ENCODE measurements at places on chromosomes 12 and 14.

- no peak for DNase-seq
These were observed 741.7 kb downstream of the VRK1 start for GRCh38 chr14:97538749-97539410.

GRCh38 chr14:99246536-99247097 is 25.4 kb downstream of the BCL11B start:
- no peak for DNase-seq

DNA sequence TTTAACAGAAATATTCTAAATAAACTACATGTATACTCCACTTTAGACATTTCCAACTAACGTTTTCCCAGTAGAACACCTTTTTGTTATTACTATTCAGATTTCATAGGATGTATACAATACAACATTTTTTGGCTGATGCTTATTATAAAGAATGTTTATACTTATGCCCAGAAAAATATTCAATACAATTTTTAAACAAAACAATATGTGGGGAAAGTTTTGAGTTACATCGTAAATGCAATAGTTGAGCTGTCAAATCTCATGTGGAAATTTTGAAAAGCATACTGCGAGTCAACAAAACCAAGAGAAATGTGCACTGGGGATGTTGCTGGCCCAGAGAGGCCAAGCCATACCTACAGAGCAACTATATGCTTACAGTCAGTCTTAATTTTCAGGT is 18.2 kb upstream of the MON2 start:
- no peak for DNase-seq

GRCh38 chr12:126627596-126627995 is 1562.4 kb downstream of the AACS start:
- DNase-seq, result no peak

GRCh38 chr14:33527023-33527634 is 423.7 kb downstream of the EGLN3 start:
- no peak for DNase-seq

DNA sequence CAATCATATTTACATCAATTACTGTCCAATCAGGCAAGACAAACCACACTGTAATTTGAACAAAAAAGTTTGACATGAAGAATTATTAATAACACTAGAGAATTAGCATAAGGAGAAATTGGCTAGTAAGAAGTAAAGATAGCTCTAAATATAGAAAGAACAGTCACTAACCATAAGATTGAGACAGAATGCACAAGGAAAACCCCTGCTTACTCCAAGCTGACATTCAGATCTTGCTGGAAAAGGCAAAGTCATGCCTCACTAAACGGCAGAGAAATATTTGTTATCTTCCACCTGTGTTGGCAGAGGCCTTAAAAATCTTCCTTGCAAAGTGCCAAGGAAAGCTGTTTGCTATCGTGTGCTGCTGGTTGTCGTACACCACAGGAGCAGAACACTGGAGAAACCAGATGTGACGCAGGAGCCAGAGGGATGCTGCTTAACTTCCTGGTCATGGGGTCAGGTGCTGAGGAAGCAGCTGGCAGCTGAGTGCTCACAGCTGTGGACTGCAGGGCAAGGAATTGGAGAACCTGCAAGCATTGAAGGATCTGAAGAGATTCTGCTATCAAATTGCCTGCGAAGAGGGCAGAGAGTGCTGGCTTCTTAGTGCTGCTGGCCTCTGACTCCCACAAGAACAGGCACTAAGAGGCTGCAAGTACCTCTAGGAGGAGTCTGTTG is 1323.3 kb downstream of the LRFN5 start:
- DNase-seq, result peak; percentile 3

GRCh38 chr12:65510007-65510406 is 231.5 kb downstream of the MSRB3 start:
- DNase-seq, result no peak

DNA sequence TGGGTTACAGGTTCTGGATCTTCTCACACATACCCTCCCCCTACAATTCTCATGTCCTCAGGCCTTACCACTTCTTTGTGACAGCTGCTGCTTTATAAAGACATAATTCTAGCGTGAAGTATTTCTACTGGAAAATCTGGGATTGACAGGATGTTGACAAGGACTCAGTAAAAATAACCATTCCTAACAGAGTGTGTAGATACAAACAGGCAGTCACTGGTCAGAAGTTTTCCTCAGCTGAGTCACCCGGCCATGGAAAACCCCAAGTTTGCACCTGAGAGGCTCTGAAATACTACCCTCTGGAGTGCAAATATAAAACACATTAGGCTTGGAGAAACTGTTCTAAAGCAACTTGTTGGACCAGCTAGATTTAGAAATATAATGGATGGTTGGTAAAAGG is 54.4 kb downstream of the SPPL3 start:
- DNase-seq, result peak; percentile 71

DNA sequence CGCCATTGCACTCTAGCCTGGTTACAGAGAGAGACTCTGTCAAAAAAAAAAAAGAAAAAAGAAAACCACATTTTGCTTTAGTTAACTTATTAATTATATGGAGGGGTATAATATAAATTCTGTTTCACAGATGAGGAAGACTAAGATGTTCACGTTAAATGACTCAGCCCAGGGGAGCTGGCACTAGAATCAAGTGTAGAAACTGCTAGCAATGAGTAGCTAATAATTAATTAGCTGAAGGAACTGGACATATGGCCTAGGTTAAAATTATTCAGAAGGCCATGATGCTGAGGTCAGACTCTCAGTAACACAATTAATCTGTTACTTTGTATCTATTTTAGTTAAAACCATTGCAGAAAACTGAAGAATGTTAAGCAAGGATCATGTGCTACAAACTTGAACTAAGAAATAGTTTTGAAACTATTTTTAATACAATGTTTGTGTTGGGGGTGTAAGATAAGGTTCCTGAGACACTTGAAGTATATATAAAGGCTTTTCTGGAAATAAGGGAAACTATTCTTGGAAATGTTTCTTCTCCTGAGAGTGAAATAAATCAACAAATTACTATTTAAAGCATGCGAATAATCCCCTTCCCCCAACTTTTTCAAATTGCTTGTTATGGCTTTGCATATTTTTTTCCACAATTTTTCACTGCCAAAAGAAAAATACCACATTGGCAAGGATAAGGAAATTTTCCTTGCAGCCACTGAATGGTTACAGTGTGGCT is 589.3 kb downstream of the SOX5 start:
- DNase-seq, result no peak

DNA sequence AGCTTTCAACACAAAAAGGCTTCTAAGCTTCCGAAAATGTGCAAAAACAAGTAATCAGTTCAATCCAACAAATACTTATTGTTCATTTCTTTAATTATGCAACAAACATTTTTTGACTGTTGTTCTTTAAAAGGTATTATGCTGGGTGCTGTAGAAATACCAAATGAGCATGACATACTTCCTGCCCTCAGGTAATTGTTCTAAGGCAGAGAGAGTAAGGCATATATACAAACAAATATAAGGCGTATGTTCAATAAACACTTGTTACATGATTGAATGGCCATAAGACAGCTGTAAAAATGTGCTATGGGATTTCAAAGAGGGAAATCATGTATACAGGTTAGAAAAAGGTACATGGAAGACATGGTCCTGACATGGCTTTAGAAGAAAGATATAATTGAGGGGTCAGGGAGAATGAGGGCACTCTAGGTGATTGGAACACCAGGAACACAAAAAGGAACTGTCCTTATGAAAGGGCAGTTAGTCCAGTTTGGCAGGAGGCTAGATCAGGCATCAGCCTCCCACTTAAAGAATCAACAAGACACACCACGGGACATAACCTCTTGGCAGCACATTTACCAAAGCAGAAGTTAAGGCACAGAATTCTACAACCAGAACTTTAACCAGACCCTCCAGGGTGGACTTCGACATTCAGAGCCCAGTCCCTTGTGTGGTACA is 135.8 kb upstream of the SCAF11 start:
- DNase-seq, result no peak

DNA sequence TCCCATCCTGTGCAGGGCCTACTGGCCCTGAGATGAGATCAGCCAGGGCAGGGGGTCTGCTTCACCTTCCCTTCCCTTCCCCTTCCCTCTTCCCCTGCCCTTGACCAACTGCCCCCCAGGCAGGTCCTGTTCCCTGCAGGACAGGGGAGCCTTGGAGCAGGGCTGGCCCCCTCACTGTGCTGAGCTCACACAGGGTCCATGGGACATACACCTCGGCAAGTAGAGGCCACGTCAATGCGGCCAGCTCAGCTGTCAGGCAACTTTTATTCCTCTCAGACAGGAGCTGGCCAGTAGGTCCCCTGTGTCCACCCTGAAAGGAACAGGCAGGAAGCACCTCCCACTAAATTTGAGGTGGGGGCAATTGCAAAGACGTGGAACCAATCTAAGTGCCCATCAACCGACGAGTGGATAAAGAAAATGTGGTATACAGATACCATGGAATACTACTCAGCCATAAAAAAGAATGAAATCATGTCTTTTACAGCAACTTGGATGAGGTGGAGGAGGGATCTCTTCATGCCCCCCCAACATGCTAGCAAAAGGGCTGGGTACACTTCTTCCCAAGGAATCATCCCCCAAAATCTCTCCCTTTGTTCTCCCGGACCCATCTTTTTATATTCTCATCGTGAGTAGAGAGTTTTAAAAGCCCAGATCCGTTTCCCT is 148.7 kb downstream of the BCL11B start:
- no peak for DNase-seq

DNA sequence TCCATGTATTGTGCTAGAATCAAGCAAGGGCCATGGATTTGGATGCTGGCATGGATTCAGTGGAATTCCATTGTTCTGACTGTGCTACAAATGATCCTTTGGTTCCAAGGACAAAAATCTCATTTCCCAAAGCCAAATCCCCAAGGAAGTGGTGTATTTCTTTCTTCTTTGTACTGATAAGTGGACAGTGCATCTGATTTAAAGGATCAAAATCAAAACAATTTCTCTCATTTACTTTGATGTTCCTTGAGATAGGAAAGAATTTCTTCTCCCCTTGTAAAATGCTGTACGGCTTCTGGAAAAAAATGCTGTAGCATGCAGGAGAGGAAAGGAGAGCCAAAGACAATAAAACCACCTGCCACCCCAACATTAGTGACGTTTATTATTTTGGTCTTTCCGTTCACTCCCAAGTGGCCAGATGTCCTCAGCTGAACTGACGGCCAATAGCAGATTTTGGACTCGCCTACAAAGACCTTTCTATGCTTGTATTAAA is 185.7 kb downstream of the PRKD1 start:
- DNase-seq, result peak; percentile 81

DNA sequence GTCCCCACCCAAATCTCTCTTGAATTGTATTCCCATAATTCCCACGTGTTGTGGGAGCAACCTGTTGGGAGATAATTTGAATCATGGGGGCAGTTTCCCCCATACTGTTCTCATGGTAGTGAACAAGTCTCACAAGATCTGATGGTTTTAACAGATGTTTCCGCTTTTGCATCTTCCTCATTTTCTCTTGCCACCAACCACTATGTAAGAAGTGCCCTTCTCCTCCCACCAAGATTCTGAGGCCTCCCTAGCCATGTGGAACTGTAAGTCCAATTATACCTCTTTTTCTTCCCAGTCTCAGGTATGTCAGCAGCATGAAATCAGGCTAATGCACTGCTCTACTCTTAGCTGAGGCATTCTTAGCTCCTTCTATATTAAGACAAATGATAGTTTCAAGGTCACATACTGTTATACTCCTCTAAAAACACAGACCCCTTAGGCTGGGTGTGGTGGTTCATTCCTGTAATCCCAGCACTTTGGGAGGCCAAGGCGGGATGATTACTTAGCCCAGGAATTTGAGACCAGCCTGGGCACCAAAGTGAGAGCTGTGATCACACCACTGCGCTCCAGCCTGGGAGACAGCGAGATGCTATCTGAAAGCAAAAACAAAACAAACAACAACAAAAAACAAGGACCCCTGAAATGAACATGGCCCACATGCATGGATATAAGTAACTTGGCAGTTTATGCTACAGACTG is 3.6 kb downstream of the SCAF11 start:
- DNase-seq, result no peak

DNA sequence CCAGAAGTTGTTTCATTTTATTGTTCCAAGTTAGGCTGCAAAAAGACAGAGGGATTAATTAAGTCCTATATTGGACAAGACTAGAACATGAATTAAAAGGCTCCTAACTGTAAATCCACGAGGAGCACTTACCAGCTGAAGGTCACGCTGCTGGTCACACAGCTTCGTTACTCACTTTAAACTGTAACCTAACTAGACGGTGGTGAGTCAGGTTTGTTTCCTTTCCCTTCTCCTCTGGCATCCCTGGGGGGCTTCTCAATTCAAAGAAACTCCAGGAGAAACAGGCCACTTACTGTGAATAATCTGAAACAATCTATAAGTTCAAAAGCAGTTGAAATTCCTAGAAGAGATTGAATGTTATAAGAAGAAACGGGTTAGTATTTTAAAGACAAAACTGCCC is 331.4 kb downstream of the BCAT1 start:
- peak; percentile 81 for DNase-seq

- DNase-seq, result peak; percentile 31
These were observed 10.0 kb downstream of the LHX5 start for GRCh38 chr12:113461666-113462065.

- no peak for DNase-seq
These were observed 9.7 kb upstream of the PPP1R12A start for GRCh38 chr12:79944565-79944964.

DNA sequence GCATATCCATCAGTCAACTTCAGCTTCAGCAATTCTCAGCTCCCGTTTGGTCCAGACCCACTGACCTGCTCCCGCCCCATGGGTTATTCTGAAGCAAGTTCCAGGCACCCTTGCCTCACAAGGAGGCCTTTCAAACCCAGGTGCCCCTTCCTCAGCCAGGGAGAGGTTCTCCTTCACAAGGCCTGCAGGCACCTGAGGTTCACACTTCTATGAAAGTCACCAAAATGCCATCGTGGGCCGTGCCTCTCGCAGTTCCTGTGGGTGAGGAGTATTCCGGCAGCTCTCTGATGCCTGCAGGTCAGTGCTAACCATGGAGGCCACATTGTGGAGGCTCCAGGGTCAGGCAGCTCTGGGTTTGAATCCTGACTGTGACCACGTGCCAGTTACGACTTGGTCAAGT is 40.2 kb upstream of the BCL7A start:
- no peak for DNase-seq

DNA sequence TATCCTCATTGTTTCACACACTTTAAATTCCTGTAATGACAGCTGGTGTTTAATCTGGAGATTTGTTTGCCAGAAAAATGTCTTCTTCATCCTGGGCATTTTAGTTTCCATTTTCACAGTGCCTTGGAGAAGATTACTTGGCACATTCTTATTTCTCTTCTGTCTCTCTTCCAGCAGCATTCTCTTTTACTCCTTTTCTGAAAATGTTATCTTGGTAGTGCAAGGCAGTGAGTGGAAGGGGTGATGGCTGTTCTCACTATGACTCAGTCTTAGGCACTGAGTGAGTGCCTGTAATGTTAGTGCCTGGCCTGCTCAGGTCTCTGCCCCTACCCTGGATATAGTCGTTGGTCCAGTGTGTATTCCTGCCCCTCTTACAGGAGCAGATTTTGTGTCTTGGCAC is 13.1 kb downstream of the CLECL1 start:
- DNase-seq, result no peak

- DNase-seq, result no peak
These were observed 41.1 kb downstream of the PSMA6 start for GRCh38 chr14:35333264-35333730.

GRCh38 chr14:96263347-96264199 is 7.6 kb downstream of the BDKRB1 start:
- DNase-seq, result no peak

- DNase-seq, result peak; percentile 7
These were observed 398 bp upstream of the MSRB3 start for GRCh38 chr12:65277994-65278575.
